ENCODE measurements at places on chromosomes 5 and 9.

DNA sequence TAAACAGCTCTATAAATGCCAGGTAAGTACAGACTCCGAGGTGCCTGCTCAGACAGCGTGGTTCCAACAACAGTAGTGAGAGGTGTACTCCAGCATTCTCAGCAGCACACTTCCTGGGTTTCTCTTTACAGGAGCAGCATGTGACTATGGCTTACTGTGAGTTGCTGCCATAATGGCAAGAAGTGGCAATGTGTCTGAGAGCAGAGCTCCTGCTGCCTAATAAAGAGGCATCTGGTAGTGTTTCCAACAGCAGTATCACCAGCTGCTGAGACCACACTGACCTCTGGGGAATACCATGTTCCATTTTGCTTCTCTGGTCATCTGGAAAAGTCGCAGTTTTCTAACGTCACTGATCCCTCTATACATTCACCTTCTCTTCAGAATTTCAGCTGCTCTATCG, 398.2 kb downstream of the SLCO4C1 start:
- DNase-seq = no peak

- DNase-seq = no peak
Measured at GRCh38 chr5:72291601-72292000, 28.4 kb downstream of the MRPS27 start.

- peak; percentile 62 for DNase-seq
Measured at GRCh38 chr5:115460472-115460871, 84.1 kb downstream of the FEM1C start.

DNA sequence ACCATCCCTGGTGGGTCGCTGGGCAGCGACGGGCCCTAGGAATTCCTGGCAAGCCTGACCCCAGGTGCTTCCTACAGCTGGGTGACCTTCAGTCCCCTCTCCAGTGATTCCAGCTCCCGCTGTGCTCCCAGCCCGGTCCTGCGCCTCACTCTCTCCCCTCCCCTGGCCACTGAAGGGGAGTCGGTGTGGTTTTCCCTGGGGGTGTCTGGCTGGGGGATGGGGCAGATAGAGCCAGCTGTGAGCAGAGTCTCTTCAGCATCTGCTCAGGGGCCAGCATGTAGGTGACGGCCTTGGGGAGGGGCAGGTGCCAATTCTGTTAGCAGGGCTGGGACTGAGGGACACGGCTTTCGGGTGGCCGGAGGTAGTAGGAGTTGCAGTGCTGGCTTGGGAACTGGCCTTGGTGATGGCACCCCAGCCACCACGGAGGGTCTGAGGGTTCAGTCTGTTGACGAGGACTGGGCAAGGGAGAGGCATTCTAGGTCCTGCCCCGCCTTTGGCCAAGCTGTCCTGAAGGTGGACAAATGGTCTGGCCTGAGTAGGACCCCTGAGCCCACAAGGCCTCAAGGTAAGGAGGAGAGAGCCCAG, 3.2 kb downstream of the GPSM1 start:
- DNase-seq = no peak

- no peak for DNase-seq
Measured at GRCh38 chr9:86794391-86795046, 152.8 kb downstream of the GAS1 start.

DNA sequence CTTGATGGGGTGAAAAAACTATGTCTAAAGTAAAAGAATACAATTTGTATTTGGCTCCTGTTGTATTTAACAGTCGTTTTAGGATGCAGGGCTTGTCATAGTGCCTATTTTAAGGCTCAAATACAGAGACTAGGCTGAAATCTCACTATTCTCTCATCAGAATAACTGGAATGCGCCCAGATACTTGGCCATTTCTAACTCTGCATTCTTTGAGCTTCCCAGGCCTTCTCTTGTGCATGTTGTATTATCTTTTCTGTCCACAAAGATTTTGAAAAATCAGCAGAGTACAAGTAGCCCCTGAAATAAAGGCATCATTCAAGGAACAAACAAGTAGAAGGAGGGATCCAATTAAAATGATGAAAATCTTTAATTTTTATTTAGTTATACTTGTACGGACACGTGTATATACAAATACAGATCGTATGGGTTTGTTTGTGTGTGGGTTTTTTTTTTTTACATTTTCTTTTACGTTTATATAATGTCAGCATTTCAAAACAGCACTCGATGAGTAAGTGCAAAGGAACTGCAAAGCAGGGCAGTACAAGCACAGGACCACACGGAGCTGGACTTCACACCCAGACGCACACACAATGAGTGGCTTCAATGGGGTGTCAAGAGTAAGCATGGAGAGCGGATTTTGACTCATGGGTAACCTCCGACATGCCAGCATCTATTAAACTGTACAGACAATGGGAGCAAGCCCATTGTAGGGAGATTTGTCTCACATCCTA, 294.0 kb downstream of the EFNA5 start:
- no peak for DNase-seq

GRCh38 chr5:36575361-36575781, 31.0 kb upstream of the SLC1A3 start:
- no peak for DNase-seq

GRCh38 chr9:133127340-133127981, 6.4 kb upstream of the RALGDS start:
- no peak for DNase-seq

- no peak for DNase-seq
Measured at GRCh38 chr9:3500044-3500443, 25.8 kb downstream of the RFX3 start.

DNA sequence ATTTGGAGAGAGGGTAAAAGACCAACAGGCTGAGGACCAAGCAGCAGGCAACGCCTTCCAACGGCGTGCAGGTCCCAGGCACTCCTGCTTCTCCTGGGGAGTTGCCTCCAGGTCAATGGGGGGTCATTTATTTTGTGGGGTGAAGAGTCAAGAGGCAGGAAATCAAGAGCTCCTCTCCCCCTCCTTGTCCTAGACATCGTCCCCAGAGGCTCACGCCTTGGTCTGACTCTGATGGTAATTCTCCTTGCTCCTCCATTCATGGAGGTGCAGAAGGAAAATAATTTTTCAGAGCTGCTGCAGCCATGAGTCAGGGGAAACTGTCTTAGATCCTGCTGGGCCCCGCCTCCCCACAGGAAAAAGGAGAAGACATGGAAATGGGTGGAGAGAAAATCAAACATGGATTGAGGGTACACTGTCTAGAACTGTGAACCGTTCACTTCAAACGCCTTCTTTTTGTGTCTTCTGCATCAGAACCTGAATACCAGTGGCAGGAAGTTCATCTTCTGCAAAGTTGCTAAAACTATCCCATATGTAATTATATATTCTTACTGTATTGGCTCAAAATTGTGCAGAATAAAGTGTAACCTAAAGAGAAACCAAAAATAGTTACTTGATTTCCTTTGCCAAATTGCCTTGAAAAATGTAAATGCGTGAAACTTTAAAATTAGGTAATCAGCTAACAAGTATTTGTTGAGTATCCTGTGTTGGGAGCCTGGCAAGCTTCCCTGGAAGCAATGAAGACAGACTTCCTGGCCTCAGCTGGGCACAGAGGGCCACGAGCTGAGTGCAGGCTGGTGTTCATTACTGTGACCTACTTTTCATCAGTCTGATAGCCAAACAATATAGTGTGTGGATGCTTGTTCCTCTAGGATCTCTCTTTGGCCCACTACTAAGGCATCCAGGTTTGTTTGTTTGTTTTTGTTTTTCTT, 142.0 kb downstream of the CMYA5 start:
- no peak for DNase-seq

DNA sequence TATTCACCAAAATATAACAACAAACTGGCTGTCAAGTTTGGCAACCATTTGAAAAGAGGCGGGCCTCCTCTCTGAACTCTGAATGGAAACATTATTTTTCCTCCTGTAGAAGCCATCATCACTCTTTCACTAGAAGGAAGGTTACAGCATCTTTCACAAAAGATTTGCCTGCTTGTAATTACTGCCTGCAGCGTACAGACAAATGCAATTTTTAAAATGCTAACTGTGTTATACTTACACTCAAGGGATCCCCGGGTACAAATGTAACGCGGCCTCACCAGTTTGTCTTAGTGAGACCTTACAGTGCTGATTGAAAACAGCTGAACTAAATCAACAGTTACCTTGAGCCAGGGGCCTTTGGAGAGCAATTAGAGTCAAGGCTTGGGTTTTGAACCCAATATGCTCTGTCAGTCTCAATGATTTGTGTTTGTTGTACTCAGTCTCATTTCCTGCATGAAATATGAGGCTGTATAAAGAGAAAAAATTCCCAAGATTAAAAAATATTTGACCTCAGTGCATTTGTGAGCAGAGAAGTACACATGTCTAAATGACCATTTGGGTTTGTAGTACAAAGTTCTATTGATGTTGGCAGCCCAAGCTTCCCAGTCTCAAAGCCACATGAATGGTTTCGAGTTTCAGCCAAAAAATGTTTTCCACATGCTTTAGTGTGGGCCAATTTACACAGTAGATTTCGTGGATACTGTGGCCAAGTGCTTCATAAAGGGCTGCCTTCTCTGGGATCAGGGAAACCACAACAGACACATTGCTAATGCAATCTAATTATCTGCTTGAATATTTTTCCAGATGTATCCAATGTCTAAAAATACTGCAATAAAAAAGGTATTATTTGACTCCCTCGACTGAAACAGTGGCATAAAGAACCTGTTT, 500.0 kb downstream of the SPATA31D1 start:
- DNase-seq = no peak

DNA sequence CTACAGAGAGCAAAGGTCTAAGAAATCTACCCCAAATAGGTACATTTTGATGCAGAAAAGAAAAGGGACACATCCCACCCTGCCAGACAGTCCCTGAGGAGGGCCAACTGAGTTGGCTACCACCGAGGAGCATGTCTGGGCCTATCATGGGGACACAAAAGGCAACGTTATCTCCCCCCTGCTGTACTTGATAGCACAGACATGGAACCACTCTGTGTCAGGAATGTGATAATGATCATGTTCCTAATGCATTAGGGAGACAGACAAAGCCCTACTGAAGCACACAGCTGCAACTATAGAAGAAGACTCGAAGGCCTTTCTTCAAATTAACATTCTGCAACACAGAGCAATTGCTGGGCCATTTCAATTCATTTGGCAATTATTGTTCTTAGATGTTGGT, 84.5 kb downstream of the ENC1 start:
- DNase-seq = no peak

GRCh38 chr5:38373743-38374142, 115.4 kb downstream of the EGFLAM start:
- DNase-seq = no peak

GRCh38 chr5:2029206-2029605, 146.5 kb upstream of the IRX4 start:
- no peak for DNase-seq

GRCh38 chr5:159894149-159894720, 22.0 kb upstream of the ADRA1B start:
- no peak for DNase-seq

GRCh38 chr9:127162864-127163365, 40.5 kb upstream of the ANGPTL2 start:
- DNase-seq = no peak

DNA sequence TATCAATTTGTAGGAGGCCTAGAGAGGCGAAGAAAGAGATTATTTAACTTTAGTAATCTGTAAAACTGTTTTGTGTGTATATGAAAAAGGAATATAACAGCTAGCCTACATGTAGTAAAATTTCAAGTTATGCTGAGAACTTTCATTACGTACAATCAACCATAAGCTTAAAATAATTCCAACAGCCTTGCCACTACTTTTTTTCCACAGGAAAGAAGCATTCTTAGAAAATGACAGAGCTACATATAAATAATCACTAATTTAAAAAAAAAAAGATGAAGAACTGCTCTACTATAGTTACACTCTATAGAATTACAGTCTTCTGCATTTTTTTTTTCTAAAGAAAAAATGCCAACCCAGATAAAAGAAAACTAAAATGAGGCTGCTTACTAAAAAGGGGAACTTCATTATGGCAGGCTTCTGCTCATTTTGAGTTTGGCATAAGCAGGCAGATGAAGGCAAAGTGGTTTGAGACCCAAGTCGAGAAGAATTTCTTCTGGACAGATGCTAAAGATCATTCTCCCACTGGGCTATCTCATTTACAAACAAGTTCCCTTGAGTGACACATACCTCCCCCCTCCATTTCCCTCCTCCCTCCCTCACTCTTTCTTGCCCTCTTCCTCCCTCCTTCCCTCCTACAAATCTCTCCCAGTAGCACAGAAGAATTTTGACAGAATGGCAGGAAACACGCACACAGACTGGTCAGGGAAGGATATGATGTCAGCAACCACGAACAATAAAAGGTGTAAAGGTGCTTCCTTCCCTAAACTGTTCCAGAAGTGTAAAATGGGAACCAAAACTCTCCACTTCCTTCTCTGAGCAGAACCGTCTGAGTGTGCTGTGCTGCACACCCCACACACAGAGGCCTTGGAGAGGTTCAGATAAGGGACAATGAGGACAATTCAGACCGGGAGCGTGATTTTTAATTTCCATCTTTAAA, 56.1 kb downstream of the MEF2C start:
- DNase-seq = no peak

- DNase-seq = no peak
Measured at GRCh38 chr5:78926252-78926651, 58.9 kb downstream of the ARSB start.

DNA sequence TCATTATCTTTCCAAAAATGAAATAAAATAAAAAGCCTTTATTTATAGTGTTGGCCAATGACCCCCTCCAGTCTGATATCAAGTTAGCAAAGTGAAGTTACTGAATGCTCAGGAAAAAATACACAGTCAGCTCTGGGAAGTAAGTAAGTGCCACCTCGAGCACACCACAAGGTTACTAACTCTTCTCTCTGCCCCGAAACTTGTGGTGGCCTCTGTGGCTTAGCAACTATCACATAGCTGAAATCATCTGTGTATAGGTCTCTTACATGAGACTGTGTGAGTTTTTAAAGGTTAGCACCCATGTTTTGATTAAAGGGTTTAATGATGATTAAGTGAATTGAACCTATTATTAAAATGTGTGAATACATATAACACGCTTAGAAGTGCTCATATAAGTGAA, 161.4 kb upstream of the KLF4 start:
- DNase-seq = no peak

GRCh38 chr9:99368341-99369326, 146.6 kb downstream of the SEC61B start:
- DNase-seq = no peak

DNA sequence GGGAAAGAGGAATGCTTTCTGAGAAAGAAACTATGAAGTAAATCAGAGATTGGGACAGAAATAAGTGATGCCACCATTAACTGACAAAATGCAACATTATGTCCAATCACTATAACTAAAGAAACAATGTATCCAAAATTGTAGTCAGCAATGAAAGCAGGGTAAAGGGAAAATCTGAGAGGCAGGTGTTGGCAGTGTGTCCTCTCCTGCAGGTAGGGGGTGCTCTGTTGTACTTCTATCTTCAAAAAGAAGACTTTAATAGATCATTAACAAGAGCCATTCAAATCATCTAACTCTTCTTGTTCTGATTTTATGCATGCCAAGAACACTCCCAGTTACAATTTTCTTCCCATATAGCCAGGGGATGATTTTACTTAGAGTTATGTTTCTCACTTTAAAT, 1275.7 kb downstream of the PTPRD start:
- peak; percentile 2 for DNase-seq

DNA sequence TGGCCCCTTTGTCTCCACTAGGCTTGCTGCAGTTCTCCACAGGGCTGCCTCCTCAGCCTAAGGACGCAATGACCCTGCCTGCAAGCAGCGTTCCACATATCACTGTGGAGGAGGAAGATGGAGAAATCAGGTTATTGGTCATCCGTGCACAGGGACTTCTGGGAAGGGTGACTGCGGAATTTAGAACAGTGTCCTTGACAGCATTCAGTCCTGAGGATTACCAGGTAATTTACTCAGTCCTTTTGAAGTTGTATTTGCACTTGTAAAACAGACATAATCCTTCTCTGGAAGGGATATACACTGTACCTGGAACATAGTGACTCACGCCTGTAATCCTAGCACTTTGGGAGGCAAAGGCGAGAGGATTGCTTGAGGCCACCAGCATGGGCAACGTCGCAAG, 116.6 kb downstream of the ADGRV1 start:
- DNase-seq = no peak
